Neural crest cell (in vitro differentiated cells): ENCODE measurements at places on chromosomes 11 and 22. TPM values are rescaled to one million over a fixed set of nuclear protein-coding genes. Genes with fewer than 3 reads are reported as not detected.

- H3K4me3 ChIP-seq, result no peak overlapping the region
- H3K36me3 ChIP-seq, result peaks cover 5% of the 10 kb centered on the region
- H3K27me3 ChIP-seq, result peaks cover 8% of the 10 kb centered on the region
Observed at GRCh38 chr11:86955111-86955360, 159 bp downstream of the FZD4 start.

DNA sequence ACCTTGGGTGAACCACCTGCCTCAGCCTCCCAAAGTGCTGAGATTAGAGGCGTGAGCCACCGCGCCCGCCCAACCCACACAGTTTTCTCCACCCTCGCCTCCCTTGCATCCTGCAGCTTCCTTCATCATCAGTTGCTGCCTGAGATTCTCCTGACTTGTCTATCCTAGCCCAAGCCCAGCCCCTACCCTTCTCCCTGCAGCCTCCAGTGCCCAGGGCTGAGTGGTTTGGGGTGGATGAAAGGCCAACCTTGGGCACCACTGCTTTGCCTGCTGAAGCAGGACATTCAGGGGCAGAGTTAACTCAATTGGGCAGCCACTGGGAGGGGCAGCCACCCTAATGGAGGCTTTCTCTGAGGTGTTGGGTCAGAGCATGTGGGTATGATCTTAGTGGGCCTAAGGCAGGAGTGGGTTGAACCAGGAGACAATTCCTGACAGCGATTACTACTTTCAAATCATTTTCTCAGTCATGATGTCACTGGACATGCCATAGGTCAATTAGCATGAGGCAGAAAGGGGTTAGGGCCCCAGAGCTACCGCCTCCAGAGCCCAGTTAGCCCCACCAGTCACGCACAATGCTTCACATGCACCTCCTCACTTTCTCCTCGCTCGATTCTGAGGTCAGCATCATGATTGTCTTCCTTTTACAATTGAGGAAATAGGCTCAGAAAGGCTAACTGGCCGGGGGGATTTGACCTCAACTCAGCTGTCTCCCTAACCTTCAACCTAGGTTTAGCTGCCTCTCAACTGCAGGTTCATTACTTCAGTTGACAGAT lies 1.0 kb upstream of the FKBP2 start:
- no peak for DNase-seq
- H3K27ac ChIP-seq, result peak overlapping the region; percentile 81
- H3K27me3 ChIP-seq, result peaks cover 2% of the 10 kb centered on the region
- peaks cover 3% of the 10 kb centered on the region for H3K36me3 ChIP-seq
- peaks cover 26% of the 10 kb centered on the region for H3K4me1 ChIP-seq

OR5AL1 gene
- total RNA-seq, result not detected in 2 replicates

DNA sequence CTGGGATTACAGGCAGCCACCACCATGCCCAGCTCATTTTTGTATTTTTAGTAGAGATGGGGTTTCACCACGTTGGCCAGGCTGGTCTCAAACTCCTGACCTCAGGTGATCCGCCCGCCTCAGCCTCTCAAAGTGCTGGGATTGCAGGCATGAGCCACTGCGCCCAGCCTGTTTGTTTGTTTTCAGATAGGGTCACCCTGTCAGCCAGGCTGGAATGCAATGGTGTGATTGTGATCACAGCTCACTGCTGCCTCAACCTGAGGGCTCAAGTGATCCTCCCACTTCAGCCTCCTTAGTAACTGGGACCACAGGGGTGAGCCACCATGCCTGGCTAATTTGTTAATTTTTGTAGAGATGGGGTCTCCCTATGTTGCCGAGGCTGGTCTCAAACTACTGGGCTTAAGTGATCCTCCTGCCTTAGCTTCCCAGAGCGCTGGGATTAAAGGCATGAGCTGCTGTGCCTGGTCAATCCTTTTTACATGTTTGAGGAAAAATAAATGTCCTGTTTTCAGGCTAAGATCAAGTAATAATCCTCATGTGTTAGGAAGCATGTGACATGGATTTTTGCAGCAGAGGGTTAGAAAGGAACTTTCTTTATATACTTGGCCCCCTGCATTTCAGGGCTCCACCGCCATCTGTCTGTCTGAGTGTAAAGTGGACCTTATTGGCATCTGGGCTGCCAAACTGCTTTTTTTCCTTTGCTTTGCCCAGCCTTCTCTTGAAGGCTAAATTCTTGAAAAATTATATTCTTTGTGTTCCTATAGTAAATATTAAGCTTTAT lies 4.8 kb upstream of the SLC3A2 start:
- H3K27ac ChIP-seq, result peak overlapping the region; percentile 62
- H3K36me3 ChIP-seq, result peaks cover 9% of the 10 kb centered on the region
- H3K4me1 ChIP-seq, result peaks cover 23% of the 10 kb centered on the region
- DNase-seq, result no peak

GRCh38 chr11:131894615-131895544 lies 524.5 kb downstream of the NTM start:
- no peaks in the 10 kb centered on the region for H3K27me3 ChIP-seq
- DNase-seq, result no peak
- H3K4me1 ChIP-seq, result no peaks in the 10 kb centered on the region
- no peak overlapping the region for H3K27ac ChIP-seq
- no peaks in the 10 kb centered on the region for H3K36me3 ChIP-seq

PRCP gene
- total RNA-seq, result 57.7 and 59.8 TPM in 2 replicates

- no peak overlapping the region for H3K4me3 ChIP-seq
- no peak for DNase-seq
- no peaks in the 10 kb centered on the region for H3K27me3 ChIP-seq
- no peaks in the 10 kb centered on the region for H3K36me3 ChIP-seq
Observed at GRCh38 chr22:26554956-26555355, 35.0 kb downstream of the TPST2 start.

GRCh38 chr11:40290171-40290631 lies 1169.3 kb downstream of the LRRC4C start:
- H3K36me3 ChIP-seq, result no peaks in the 10 kb centered on the region
- peaks cover 48% of the 10 kb centered on the region for H3K4me1 ChIP-seq
- DNase-seq, result no peak
- peaks cover 15% of the 10 kb centered on the region for H3K27me3 ChIP-seq

FAM180B gene
- total RNA-seq, result 0.35 and 0.50 TPM in 2 replicates

- no peaks in the 10 kb centered on the region for H3K27me3 ChIP-seq
- no peak overlapping the region for H3K4me3 ChIP-seq
- H3K36me3 ChIP-seq, result peaks cover 23% of the 10 kb centered on the region
- H3K4me1 ChIP-seq, result no peaks in the 10 kb centered on the region
- no peak for DNase-seq
Observed at GRCh38 chr11:95187723-95188122, 43.3 kb downstream of the SESN3 start.

DNA sequence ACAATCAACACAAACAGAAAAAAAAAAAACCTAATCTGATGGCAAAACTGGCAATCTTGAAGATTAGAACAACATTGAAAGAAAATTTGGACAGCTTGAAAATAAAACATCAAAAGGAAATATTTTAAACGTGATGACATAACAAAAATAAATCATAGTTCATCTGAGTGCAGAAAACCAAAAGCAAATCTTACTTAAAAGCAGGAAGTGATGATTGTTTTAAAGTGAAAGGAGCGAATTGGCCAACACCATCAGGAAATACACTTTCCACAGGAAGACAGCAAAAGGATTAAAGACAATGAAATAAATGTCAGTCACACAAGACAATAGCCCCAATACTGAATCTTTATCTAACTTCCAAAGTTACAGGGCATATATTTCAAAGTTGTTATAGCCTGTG lies 696.5 kb upstream of the CHORDC1 start:
- H3K36me3 ChIP-seq, result no peaks in the 10 kb centered on the region
- no peak for DNase-seq
- no peak overlapping the region for H3K27ac ChIP-seq
- H3K4me1 ChIP-seq, result no peaks in the 10 kb centered on the region
- no peak overlapping the region for H3K4me3 ChIP-seq
- H3K27me3 ChIP-seq, result no peaks in the 10 kb centered on the region

- no peak overlapping the region for H3K4me3 ChIP-seq
- H3K4me1 ChIP-seq, result no peaks in the 10 kb centered on the region
- no peaks in the 10 kb centered on the region for H3K27me3 ChIP-seq
- H3K36me3 ChIP-seq, result peaks cover 2% of the 10 kb centered on the region
Observed at GRCh38 chr11:61138935-61139334, 22.3 kb downstream of the VPS37C start.

DNA sequence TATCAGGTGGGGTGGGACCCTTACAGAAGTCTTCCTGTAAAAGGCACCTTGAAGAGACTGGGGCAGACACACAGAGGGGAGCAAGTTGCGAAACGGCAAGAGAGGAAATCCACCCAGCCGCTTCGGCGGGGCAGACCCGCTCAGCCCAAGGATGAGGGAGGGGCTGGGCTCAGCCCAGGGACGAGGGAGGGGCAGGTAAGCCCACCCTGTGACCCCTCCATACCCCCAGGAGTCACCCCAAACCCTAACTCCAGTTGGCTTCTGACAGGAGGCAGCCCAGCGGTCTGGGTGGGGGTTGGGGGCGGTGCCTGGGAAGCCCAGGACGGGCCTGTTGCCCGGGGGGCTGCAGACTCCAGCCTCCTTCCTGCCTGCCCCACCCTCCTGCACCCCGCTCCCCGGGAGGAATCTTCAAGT lies 965 bp downstream of the OSBPL5 start:
- H3K27me3 ChIP-seq, result peaks cover 3% of the 10 kb centered on the region
- H3K4me1 ChIP-seq, result peaks cover 44% of the 10 kb centered on the region
- H3K4me3 ChIP-seq, result peak overlapping the region; percentile 92
- no peak for DNase-seq
- H3K36me3 ChIP-seq, result no peaks in the 10 kb centered on the region
- no peak overlapping the region for H3K27ac ChIP-seq

- H3K27me3 ChIP-seq, result no peaks in the 10 kb centered on the region
- no peaks in the 10 kb centered on the region for H3K4me1 ChIP-seq
- no peaks in the 10 kb centered on the region for H3K36me3 ChIP-seq
- no peak overlapping the region for H3K27ac ChIP-seq
- no peak overlapping the region for H3K4me3 ChIP-seq
- DNase-seq, result no peak
Observed at GRCh38 chr11:88484873-88485621, 147.5 kb upstream of the CTSC start.

CCDC73 gene
- total RNA-seq, result not detected in 2 replicates

GRCh38 chr22:46463435-46464227 lies 73.8 kb downstream of the CELSR1 start:
- no peak overlapping the region for H3K4me3 ChIP-seq
- no peaks in the 10 kb centered on the region for H3K36me3 ChIP-seq
- DNase-seq, result no peak
- peaks cover 4% of the 10 kb centered on the region for H3K4me1 ChIP-seq

DNA sequence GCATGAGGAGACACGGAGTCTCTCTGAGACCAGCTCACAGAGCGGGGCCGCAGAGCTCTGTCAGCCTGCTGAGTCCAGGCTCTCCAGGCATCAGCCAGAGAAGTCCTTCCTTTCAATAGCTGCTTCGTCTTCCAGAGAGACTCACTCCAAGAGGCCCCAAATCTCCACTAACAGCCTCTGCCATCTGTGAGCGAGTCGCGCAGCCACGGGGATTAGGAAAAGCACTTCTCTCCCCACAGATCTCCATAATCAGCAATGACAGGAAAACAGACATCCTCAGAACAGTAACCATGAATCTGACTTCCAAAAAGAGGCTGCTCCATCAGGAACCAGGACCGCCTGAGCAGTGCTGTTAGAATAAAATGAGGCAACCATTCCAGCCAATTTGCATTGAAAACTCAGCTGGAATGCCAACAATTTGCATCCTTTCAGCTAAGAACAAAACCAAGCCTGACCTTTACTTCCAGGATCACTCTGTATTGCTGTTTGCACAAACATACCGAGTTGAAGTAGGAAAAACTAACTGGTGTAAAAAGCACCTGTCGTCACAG lies 65.4 kb downstream of the SMCO4 start:
- peaks cover 4% of the 10 kb centered on the region for H3K36me3 ChIP-seq
- H3K27ac ChIP-seq, result peak overlapping the region; percentile 78
- peaks cover 40% of the 10 kb centered on the region for H3K4me1 ChIP-seq
- no peak for DNase-seq
- peak overlapping the region; percentile 9 for H3K4me3 ChIP-seq
- no peaks in the 10 kb centered on the region for H3K27me3 ChIP-seq

GRCh38 chr22:41598081-41598480 lies 8.4 kb upstream of the PMM1 start:
- no peaks in the 10 kb centered on the region for H3K27me3 ChIP-seq
- H3K4me3 ChIP-seq, result no peak overlapping the region
- peaks cover 7% of the 10 kb centered on the region for H3K36me3 ChIP-seq
- DNase-seq, result no peak

DNA sequence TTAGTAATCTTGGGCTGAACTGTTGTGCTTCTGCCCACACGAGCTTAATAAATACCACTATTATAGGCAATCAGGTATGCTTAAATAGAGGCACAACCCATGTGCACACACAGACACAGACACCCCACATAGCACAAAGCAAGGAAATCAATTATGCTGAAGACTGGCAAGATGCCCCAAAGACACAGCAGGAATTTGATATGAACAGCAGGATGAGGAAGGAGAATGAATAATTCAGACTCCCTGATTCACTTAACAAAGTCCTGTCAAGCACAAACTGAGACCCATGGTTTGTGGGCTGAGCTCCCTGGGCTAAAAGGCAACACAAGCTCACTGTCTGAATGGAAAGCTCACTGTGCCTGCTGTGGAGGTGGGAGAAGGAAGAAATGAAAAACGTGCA lies 42.5 kb downstream of the RBFOX2 start:
- H3K4me1 ChIP-seq, result peaks cover 48% of the 10 kb centered on the region
- no peaks in the 10 kb centered on the region for H3K27me3 ChIP-seq
- H3K27ac ChIP-seq, result peak overlapping the region; percentile 37
- no peak overlapping the region for H3K4me3 ChIP-seq
- no peak for DNase-seq
- H3K36me3 ChIP-seq, result no peaks in the 10 kb centered on the region

RABL2B gene
- 45.3 and 52.9 TPM in 2 replicates for total RNA-seq

DNA sequence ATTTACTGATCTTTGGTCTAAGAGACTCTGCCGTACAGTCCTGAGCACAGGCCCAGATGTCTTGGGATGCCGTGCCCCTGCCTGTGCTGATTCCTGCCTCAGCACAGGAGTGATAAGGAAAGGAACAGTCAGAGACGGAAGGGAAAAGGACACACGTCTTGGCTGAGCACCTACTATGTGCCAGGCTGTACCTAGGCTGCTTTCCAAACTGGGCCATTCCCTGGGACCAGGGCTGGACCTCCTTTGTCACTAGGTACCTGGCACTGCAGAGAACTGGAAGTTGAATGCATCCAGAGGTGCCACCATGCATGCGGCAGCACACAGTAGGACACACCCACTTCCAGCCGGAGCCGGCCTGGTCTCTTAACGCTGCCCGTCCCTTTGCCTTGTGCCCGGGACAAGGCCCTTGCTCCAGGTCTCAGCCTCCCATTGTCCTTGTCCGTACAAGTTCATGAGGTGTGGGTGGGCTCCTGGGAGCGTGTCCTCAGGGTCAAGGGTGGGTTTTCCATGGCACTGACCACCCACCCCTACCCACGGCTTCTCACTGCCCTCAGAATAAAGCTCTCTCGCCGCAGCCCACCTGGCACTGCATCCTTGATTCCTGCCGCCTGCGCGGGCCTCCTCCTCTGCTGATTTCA lies 1.1 kb upstream of the SSTR3 start:
- no peak for DNase-seq
- no peak overlapping the region for H3K4me3 ChIP-seq

- no peak for DNase-seq
- H3K36me3 ChIP-seq, result no peaks in the 10 kb centered on the region
Observed at GRCh38 chr11:64357904-64358535, 942 bp upstream of the RPS6KA4 start.
